ENCODE measurements at places on chromosomes 3 and 15. TPM values are rescaled to one million over a fixed set of nuclear protein-coding genes. Genes with fewer than 3 reads are reported as not detected.

Gene DLL4
- not detected for total RNA-seq

DNA sequence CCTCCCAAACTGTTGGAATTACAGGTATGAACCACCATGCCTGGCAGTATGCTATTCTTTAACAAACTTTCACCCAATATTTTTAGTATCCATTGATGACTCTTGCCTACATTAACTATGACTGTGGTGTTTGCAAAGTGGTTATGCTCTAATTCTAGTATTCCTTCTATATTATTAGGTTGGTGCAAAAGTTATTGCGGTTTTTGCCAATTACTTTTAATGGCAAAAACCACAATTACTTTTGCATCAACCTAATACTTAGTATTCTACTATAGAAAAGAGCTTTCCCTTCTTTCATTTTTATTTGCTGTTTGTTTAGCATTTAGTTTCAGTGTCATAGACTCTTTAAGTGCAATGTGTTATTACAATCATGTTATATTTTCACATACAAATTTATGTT is 760.6 kb downstream of the NR2F2 start:
- no peak overlapping the region for H3K27ac ChIP-seq
- peaks cover 40% of the 10 kb centered on the region for H3K27me3 ChIP-seq
- no peaks in the 10 kb centered on the region for H3K36me3 ChIP-seq
- no peaks in the 10 kb centered on the region for H3K4me1 ChIP-seq

- no peak overlapping the region for H3K4me3 ChIP-seq
- H3K4me1 ChIP-seq: peaks cover 11% of the 10 kb centered on the region
- H3K36me3 ChIP-seq: peaks cover 2% of the 10 kb centered on the region
- DNase-seq: no peak
- peaks cover 2% of the 10 kb centered on the region for H3K27me3 ChIP-seq
These were observed 13.7 kb downstream of the CELF6 start for GRCh38 chr15:72306211-72306785.

DNA sequence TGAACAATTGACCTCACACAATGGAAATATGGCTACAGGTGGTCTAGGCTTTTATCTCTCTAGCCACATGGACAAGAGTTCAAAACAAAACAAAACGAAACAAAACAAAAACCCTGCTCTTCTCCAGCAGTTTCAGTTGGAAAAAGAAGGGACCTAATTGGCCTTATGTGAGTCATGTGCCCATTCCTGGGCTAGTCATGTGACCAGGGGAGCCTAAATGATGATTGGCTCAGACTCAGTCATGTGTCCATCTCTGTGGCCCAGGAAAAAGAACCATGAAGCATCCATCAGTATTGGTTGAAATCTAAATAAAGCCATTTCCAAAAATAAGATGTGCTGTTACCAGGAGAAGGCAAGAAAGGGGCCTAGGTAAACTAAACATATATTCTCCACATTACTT is 96.8 kb downstream of the ANXA2 start:
- H3K4me1 ChIP-seq: no peaks in the 10 kb centered on the region
- H3K27me3 ChIP-seq: peaks cover 15% of the 10 kb centered on the region
- H3K4me3 ChIP-seq: no peak overlapping the region
- no peak overlapping the region for H3K27ac ChIP-seq
- H3K36me3 ChIP-seq: no peaks in the 10 kb centered on the region

GRCh38 chr3:188205992-188206416 is 52.0 kb downstream of the LPP start:
- H3K4me3 ChIP-seq: no peak overlapping the region
- H3K4me1 ChIP-seq: peaks cover 58% of the 10 kb centered on the region
- H3K27me3 ChIP-seq: no peaks in the 10 kb centered on the region
- H3K36me3 ChIP-seq: peaks cover 14% of the 10 kb centered on the region
- no peak overlapping the region for H3K27ac ChIP-seq

GRCh38 chr3:14532691-14533456 is 7.3 kb downstream of the GRIP2 start:
- no peak overlapping the region for H3K27ac ChIP-seq
- no peaks in the 10 kb centered on the region for H3K4me1 ChIP-seq
- H3K4me3 ChIP-seq: no peak overlapping the region
- H3K27me3 ChIP-seq: peaks cover 16% of the 10 kb centered on the region
- H3K36me3 ChIP-seq: peaks cover 4% of the 10 kb centered on the region

DNA sequence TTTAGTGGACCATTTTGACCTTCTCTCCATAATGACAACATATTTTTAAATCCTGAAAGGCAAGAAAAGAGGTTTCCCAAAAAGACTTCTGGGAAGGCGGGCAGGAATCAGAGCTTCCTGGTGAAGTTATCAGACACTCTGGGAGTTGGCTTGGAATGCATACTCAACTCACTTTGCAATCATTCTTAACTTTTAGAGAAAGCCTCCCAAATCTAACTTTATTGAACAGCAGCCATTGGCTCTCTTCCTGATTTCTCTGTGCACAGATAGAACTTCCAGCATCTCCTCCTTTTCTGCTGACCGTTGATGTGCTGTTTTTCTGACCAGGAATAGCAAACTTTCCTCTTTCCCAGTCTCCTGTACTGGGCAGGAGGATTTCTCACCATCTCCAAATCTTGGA is 44.6 kb downstream of the PLCL2 start:
- no peak overlapping the region for H3K27ac ChIP-seq
- no peak overlapping the region for H3K4me3 ChIP-seq
- no peak for DNase-seq
- H3K4me1 ChIP-seq: no peaks in the 10 kb centered on the region
- peaks cover 2% of the 10 kb centered on the region for H3K27me3 ChIP-seq

GRCh38 chr3:64687781-64688604 is at the start of gene ADAMTS9:
Gene ADAMTS9, minus strand, starts transcription at chr3:64688000. Its CDS starts 343 bp downstream, at chr3:64687657.
- DNase-seq: peak; percentile 95
- H3K27ac ChIP-seq: peak within 1 kb of the TSS; percentile 98

GRCh38 chr3:17313746-17314145 is 428.7 kb downstream of the TBC1D5 start:
- H3K27ac ChIP-seq: no peak overlapping the region
- no peaks in the 10 kb centered on the region for H3K27me3 ChIP-seq
- no peak for DNase-seq
- H3K36me3 ChIP-seq: no peaks in the 10 kb centered on the region
- H3K4me1 ChIP-seq: no peaks in the 10 kb centered on the region

DNA sequence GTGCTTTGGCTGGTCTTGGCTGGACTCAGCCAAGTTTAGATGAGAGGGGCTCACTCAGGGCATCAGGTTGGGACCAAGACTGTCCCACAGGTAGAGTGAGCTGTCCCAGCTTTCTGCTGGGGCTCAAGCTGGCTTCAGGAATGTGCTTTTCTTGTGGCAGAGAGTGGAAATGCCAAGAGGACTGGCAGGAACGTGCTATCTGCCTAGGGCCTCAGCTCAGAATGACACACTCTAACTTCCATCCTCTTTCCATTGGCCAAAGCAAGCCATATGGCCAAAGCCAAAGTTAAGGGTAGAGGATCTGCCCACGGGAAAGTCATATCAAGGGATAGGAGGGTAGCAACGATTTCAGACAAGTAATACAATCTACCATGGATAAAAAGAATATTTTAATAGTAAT is 178.8 kb downstream of the ABHD5 start:
- DNase-seq: no peak
- H3K4me1 ChIP-seq: peaks cover 86% of the 10 kb centered on the region
- no peaks in the 10 kb centered on the region for H3K36me3 ChIP-seq

Gene DUOXA2
- total RNA-seq: not detected

Gene TMC3
- not detected for total RNA-seq

- H3K4me1 ChIP-seq: peaks cover 35% of the 10 kb centered on the region
- peak overlapping the region; percentile 92 for H3K27ac ChIP-seq
- no peaks in the 10 kb centered on the region for H3K27me3 ChIP-seq
These were observed 283.1 kb upstream of the NR2F2 start for GRCh38 chr15:96047255-96047931.

DNA sequence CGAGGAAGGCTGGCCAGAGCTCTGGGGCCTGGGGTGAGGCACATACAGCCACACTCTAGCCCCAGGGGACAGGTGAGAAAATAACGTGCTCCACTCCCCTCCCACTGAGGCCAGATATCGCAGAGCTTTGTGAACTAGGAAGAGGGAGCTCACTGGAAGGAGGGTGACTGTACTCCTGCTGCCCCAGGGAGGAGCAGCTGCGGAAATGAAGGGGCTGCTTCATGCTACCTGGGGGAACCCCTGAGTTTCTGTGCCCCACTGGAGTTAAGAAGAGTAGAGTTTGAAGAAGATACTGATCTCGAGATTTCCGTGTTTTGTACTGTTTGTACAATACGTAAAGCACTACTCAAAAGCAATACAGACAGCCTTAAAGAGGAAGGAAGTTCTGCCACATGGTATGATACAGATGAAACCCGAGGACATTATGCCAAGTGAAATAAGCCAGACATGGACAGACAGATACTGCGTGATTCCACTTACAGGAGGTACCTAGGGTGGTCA is 44.6 kb downstream of the CMTM6 start:
- DNase-seq: no peak
- no peaks in the 10 kb centered on the region for H3K36me3 ChIP-seq

Gene EFCAB12
- total RNA-seq: not detected

DNA sequence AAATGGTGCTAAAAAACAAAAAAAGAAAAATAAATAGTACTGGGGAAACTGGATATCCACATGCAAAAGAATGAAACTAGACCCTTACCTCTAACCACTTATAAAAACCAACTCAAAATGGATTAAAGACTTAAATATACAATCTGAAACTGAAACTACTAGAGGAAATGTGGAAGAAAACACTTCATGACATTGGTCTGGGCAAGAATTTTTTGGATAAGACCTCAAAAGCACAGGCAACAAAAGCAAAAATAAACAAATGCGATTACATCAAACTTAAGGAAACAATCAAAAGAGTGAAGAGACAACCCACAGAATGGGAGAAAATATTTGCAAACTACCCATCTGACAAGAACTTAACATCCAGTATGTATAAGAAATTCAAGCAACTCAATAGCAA is 6.4 kb downstream of the IFT57 start:
- peak overlapping the region; percentile 64 for H3K27ac ChIP-seq
- no peaks in the 10 kb centered on the region for H3K27me3 ChIP-seq
- H3K36me3 ChIP-seq: peaks cover 9% of the 10 kb centered on the region
- DNase-seq: no peak
- H3K4me3 ChIP-seq: no peak overlapping the region

DNA sequence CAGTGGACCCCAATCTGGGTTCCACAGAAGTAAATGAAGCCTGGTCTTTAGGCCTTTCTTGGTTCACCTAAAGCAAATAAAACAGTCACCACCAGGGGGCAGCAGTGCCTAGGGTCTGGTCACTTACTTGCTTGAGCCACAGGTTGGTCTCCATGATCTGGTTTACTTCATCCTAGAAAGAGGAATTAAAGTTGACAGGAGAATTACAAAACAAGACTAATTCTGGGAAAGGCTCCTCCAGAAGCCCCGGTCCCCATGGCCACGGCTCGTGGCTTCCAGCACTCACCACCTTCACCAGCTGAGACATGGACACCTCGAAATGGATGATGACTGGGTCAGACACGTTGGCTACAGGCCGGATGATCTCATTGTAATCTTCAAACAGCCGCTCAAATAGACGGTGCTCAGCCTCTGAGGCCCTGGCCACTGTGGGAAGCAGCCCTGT is 2.3 kb downstream of the CHRNA3 start:
- no peak overlapping the region for H3K4me3 ChIP-seq
- peaks cover 35% of the 10 kb centered on the region for H3K27me3 ChIP-seq
- peaks cover 21% of the 10 kb centered on the region for H3K4me1 ChIP-seq
- H3K36me3 ChIP-seq: no peaks in the 10 kb centered on the region
- no peak for DNase-seq

Gene IQCH
- total RNA-seq: 1.00 TPM

DNA sequence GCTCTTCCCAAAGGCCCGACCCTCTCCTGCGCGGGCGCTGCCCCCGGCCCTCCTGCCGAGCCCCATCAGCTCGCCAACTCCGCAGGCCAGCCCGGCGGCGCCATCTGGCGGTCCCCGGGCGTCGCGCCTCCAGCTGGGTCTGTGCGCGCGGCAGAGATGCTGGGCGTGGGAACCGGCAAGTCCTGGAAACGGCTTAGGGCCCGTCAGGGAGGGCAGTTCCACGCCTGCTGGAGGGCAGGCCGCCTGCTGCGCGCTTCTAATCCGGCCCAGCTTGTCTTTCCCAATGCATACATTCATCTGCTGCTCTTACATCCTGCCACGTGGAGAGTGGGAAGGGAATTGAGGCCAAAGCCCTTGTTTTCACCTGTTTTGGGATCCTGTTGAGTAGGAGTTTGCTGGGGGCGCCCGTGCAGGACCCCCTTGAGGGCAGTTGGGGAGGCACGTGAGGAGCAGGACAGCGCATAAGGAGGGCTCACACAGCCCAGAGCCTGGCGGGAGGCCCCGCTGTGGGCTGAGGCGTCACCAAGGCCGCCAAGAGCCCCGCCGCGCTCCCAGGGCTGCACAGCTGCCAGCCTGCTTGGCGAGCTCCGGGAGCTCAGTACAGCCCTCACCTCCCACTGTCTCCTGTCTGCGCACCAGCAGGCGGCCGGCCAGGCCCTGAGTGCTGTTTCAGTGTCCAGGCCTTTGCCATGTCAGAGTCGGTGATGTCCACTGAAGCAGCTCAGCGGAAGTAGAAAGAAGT is 165.6 kb downstream of the NSMCE3 start:
- H3K36me3 ChIP-seq: peaks cover 9% of the 10 kb centered on the region
- peaks cover 3% of the 10 kb centered on the region for H3K4me1 ChIP-seq
- no peak overlapping the region for H3K27ac ChIP-seq
- H3K27me3 ChIP-seq: no peaks in the 10 kb centered on the region
- H3K4me3 ChIP-seq: peak overlapping the region; percentile 51

DNA sequence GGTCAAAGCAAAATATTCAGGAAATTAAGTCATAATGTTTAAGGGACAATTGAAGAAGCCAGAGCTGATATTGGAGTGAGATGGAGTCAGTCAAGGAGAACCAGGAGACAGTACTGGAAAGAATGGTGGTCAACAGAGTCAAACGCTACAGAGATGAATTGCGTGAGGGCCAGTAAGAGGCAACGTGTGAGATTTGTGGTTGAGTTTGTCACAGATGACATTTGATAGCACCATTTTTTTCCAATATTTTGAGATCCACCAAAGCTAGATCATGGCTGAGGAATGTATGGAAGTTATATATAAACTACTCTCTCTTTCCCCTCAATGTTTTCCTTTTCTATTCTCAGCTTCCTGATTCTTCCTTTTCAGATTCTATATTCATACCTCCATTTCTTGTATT is 375.1 kb upstream of the ROBO2 start:
- H3K27ac ChIP-seq: peak overlapping the region; percentile 47
- no peaks in the 10 kb centered on the region for H3K36me3 ChIP-seq
- no peaks in the 10 kb centered on the region for H3K27me3 ChIP-seq
- peaks cover 15% of the 10 kb centered on the region for H3K4me1 ChIP-seq

- H3K27me3 ChIP-seq: no peaks in the 10 kb centered on the region
- H3K4me3 ChIP-seq: no peak overlapping the region
These were observed 11.4 kb downstream of the TM4SF1 start for GRCh38 chr3:149366031-149366430.

- no peak for DNase-seq
- peaks cover 1% of the 10 kb centered on the region for H3K36me3 ChIP-seq
- no peak overlapping the region for H3K4me3 ChIP-seq
- H3K27me3 ChIP-seq: peaks cover 56% of the 10 kb centered on the region
- H3K27ac ChIP-seq: no peak overlapping the region
- peaks cover 6% of the 10 kb centered on the region for H3K4me1 ChIP-seq
These were observed 124.2 kb downstream of the FAM174B start for GRCh38 chr15:92531406-92531805.

Gene SKOR1
- 0.27 TPM for total RNA-seq
